Activated CD4-positive, alpha-beta T cell treated with anti-CD3 and anti-CD28 coated beads, Interleukin-2, amount 50 U/mL, for 4 hours (primary cell): ENCODE measurements at places on chromosomes 2 and 18.

- DNase-seq: no peak
Observed at GRCh38 chr18:79947054-79947755, 4.2 kb downstream of the SLC66A2 start.

DNA sequence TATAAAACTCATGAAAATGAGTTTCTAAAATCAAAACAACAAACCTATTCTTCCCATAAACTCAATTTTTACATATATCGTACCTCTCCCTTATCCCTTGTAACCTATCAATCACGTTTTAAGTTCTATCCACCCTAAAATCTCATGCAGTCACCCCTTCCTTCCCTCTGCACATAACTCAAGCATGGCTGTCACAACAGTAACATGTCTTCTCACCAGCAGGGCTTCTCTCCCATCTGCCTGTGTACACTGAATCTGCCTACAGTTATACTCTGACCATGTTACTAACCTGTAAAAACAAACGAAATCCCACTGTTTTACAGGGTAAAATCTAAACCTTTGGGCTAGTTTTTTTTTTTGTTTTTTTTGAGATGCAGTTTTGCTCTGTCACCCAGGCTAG is 68.2 kb downstream of the MAP4K3 start:
- no peak for DNase-seq

DNA sequence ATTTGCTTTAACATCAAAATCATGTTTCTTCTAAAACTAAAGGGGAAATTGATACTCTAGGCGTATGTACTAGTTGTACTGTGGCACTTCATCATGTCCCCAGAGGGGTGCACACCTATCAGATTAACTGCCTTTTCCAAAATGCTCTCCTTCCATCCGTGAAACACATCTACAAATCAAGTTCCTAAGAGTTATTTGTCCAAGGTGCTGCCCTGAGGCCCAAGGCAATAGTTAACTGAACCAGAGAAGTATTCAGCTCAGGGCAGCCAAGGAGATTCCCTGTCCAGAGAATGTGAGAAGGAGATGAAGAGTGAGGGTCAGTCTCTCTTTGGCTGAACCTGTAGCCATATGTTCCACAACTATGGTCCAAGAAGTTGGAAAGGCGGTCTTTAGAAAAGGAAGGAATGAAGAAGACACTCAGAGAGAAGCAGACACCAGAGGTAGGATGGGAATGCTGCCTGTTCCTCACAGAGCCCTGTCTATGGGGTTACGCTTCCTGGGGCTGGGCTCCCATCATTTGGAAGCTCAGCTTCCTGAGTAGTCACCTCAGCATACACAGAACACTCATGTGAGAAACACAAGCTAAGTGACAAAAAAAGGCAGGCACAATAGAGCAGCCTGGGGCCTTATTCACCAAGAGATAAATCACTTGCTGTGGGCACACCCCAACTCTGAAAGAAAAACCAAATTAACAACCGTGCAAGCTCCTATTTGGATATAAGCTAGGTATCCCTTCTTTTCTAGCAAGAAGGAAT is 55.6 kb downstream of the ANKRD44 start:
- no peak for DNase-seq

DNA sequence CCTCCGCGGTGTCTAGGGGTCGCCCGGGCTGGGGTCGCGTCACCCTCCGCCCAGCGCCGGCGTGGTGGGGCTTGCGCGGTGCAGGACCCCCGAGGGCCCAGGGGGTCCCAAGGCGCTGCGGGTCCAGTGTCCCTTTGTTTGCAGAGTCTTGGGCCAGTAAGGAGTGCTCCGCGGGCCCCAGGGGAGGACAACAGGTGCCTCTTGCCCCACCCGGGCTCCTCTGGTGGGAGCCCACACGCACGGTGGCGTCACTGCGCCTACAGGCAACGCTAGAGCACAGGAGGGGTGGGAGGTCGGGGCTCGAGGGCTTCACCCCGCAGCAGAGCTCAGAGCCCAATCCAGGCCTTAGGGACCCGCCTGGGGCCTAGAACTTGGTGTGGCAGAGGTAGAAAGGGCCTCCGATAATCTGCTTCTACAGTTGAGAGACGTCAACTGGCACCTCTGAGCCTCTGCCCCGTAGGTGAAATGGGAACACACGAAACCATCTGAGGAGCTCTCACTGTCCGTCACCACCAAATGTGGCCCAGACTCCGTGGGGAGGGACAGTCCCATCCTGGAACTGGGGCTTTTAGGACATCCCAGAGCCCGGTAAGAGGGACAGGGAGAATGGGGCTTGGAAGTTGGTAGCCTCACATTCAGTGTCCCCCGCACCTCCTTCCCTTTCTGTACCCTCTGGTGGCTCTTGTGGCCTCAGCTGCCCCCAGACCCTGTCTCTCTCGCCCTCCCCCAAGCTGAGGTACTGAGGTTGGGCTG is 1.4 kb downstream of the ARID5A start:
- DNase-seq: no peak

DNA sequence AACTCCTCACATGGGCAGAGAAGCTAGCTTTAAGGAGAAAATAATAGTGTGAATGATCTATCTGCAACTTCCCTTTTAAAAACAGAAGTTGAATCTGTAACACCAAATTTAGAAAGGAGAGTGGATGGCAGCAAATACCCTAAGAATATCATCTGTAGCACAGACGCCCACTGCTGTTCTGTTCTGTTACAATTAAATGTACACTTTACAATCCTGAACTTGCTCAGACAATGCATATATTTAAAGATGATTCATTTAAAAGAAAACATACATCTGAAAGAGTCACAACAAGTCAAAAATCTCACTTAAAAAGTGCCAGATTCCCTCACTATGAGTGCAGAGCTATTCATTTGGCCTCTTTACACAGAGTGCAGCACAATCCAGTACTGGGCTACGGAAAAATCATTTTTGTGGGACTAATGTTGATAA is 8.0 kb upstream of the SERTAD2 start:
- no peak for DNase-seq

DNA sequence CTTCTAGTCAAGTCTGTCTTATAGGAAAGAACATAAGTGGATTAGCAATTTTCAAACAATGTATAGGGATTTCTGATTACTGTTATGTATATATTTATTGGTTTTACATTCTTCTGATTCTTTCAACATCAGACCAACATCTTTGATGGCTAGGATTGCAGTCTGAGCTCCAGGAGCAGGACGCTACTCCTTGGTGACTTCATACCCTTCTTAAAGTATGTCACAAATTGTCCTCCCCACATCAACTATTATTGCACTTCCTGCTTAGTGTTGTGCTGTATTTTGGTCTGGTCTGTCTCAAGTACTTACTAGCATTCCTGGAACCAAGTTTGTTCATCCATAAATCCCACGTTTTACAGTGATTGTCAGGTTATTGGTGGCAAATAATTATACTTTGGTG is 49.0 kb downstream of the MAP2 start:
- no peak for DNase-seq

DNA sequence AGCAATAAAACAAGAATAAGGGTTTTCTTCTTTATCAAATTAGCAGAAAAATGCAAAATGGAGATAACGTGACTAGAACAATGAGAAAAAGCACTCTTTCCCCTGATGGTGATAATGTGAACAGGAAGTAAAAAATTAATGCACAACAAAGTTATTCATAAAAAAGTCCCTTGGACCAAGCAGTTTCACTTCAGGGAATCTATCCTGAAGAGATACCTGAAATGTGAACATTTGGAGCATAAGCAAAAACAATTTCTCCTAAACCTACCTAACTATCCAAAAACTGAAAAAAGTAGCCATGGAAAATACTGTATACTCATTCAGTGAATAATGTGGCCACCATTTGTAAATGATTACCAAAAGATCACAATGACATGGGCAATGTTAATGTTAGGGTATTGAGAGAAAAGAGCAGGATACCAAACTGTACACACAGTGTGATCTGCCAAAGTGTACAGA is 48.7 kb downstream of the TRIP12 start:
- DNase-seq: no peak

DNA sequence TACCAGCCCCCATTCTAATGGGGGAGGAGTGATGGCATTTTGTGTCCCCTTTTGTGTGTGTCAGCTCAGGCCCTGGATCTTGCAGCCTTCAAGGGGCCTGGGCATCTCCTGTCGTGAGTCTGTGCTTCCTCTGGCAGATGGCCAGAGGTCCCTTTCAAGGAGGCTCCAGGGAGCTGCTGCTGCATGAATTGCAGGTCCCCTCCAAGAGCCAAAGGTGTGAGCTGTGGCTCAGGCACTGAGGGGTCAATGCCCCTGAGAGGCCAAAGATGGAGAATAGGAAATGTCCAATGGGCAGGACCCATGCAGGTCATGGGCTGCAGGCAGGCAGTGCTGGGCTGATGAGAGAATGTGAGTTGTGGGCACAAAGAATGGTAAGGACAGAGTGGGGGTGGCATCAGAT is 10.4 kb downstream of the MAB21L4 start:
- no peak for DNase-seq

- no peak for DNase-seq
Observed at GRCh38 chr2:176317623-176318065, 48.4 kb downstream of the MTX2 start.

DNA sequence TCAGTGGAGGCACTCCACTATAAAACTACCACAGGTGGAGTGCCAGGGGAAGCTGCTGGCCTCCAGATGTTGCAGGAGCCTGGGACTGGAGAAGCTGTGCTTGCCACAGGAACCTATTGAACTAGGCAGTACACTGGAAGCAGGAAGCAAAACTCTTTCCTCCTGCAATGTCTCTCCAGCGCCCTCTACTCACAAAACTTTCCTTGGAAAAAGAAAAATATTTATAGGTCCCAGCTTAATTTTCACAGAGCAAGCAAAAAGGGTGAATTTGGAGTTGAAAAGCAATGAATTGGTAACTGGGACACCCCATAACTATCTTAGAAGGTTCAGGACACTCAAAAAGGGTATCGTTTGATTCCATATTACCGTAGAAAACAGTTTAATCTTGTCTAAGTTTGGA is 33.2 kb upstream of the REEP1 start:
- DNase-seq: no peak

- peak; percentile 61 for DNase-seq
Observed at GRCh38 chr18:3624935-3625741, 175.2 kb downstream of the TGIF1 start.
